NCI-H187 treated with DMSO at 0.1 percent for 48 hours (cell line): ENCODE measurements at places on chromosomes 13 and 19.

- no peak for DNase-seq
Observed at GRCh38 chr19:3314962-3315675, 51.3 kb upstream of the NFIC start.

- no peak for DNase-seq
Observed at GRCh38 chr13:90171649-90172048, 1175.8 kb upstream of the MIR17HG start.

GRCh38 chr19:30225676-30226463 lies 146.3 kb upstream of the ZNF536 start:
- DNase-seq: no peak

DNA sequence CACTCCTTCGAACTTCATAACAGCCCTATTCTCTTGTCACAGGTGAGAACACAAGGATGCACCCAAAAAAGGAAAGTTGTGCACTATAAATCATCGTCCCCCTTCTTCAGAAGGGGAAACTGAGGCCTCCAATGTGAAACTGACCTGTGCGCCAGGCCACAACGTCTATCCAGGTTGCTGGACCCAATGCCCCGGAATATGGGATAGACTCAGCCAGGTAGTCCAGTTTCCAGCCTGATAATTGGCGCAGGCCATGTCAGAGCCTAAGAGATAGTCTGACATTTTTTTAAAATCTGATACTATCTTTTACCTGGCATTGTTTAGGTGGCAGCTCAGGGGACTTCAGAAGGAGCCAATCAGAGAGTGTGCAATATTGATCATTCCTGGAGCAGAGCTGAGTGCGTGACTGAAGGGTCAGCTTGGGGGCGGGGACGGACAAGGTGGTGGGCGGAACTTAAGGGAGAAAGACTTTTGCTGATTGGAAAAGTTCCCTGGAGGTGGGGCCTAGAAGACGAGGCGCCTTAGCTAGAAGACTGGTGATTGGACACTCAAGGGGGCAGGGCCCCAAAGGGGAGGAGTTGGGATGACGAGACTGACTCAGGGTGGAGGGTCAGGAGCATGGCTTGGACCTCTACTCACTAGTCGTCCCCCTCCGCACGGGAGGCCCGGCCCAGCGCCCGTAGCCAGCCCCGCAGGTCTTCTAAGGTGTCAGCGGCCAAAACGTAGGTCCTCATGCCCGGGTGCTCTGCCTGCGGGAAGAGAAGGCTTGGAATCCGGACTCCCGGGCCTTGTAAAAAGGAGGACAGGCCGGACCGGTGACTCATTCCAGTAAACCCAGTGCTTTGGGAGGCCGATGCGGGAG lies 8.5 kb downstream of the PLEKHA4 start:
- DNase-seq: no peak

- no peak for DNase-seq
Observed at GRCh38 chr19:49145573-49146407, 9.4 kb downstream of the HRC start.

DNA sequence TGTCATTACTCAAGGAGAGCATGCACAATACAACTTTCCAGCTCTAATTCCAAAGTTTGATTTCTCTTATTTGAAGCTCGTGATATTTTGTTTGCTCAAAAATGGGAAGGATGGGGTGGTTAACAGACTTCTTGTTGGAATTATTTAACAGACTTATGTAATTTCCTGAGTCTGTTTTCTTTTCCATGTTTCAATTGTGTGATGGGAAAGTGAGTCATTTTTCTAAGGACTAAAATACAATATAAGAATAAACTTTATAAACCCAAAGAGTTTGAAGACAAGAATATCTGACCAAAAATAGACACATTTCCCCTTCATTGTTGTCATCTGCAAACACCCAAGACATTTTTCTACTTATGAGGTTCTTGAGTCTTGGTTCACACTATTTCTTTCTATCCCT lies 211.8 kb upstream of the SLITRK5 start:
- no peak for DNase-seq

DNA sequence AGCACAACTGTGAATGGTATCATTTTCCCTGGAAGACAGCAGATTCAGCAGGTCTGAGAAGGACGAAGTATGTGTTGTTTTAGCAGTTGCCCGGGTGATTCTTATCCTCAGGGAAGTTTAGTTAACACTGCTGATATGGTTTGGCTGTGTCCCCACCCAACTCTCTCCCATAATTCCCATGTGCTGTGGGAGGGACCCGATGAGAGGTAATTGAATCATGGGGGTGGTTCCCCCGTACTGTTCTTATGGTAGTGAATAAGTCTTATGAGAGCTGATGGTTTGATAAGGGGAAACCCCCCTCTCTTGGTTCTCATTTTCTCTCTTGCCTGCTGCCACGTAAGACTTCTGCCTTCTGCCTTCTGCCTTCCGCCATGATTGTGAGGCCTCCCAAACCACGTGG lies 81.0 kb upstream of the UBAC2 start:
- DNase-seq: no peak

DNA sequence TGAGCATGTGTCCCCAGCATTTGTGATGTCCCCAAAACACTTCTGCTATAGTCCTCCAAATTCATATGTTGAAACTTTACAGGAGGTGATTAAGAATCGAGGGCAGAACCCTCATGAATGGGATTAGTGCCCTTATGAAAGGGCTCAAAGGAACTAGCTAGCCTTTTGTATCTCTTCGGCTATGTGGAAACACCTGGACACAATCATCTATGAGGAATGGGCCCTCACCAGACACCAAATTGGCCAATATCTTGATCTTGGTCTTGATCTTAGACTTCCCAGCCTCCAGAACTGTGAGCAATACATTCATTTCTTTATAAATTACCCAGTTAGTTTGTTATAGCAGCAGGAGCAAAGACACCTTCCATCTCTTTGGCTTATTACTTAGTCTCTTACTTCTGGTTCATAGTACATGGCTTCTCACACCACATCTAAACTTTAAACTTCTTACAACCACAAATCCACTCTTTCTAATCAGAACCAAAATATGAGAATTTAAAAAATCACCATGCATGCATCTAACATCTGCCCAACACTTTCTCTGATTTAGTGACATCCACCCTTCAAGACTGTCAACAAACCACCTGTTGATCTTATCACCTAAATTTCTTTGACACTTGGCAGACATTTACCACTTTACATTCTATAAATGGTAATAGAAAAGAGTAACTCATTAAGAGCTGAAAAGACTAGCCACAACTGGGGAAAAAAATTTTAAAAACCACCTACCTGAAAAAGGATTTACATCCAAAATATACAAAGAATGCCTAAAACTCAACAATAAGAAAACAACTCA lies 6.7 kb upstream of the SERPINE3 start:
- no peak for DNase-seq
